ENCODE measurements at places on chromosomes 7 and 10. TPM values are rescaled to one million over a fixed set of nuclear protein-coding genes. Genes with fewer than 3 reads are reported as not detected.

The TUBB8 gene
- not detected for total RNA-seq

The DNA2 gene
- total RNA-seq = 3.7 TPM

The CAV2 gene
- not detected for total RNA-seq

The C10orf67 gene
- total RNA-seq = not detected

The CTAGE8 gene
- total RNA-seq = 0.30 TPM
